ENCODE measurements at places on chromosomes 1 and 21. TPM values are rescaled to one million over a fixed set of nuclear protein-coding genes. Genes with fewer than 3 reads are reported as not detected.
A peak's percentile ranks its signal among the peaks of the same experiment; 100 is the strongest.

GRCh38 chr1:232894436-232894835 lies 56.0 kb upstream of the NTPCR start:
- no peak for DNase-seq

DNA sequence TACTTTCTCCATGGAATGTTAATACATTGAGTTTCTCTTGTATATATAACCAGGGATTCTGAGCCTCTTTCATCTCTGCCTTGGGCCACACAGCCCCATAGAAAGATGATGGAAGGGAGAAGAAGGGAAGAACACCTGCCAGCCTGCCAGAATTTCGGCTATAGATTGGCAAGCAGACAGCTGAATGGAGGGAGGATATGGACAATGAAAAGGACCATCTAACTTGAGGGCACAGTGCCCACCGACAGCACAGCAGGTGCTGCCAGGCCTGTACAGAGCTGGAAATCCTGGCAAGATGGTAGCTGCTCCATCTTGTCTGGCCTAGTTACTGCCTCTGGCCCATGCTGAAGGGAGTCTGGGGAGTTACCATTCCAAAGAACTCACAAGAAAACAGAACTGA lies 244.3 kb downstream of the FGGY start:
- no peak for DNase-seq

DNA sequence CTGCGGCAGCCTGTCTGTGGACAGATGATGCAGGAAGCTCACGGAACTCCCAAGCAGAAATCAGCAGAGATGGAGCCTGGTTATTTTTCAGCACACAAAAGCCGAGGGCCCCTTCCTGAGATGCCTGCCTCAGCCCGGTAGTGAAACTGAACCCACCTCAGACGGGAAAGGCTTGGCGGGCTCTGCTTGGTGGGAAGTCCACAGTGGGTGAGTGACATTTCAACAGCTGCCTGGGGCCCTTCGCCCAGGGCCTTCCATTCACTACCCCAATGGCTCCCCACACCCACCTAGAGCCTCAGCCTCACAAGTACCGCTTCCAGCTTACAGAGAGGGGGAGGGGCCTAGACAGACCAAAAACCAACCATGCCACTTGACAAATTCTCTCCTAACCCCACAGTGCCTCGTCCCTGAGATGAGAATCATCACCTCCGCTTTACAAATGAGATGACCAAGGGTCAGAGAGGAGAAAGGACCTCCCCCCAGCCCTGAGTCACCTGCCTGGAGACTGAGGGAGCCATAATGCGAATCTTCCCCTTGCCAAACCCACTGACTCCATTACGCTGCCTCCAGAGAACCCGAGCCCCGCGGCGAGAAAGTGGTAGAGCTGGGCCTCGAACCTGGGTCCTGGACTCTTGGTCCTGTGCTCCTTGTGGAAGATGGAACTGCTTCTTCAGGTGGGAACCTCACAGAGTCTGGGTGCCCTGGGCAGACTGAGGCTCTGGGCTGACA lies 3.4 kb upstream of the ECE1 start:
- no peak for DNase-seq

- no peak for DNase-seq
Measured at GRCh38 chr1:19232524-19232846, 18.8 kb downstream of the EMC1 start.

Gene TSPAN1
- total RNA-seq: 0.31 TPM

Gene SRSF10
- 135 TPM for total RNA-seq

DNA sequence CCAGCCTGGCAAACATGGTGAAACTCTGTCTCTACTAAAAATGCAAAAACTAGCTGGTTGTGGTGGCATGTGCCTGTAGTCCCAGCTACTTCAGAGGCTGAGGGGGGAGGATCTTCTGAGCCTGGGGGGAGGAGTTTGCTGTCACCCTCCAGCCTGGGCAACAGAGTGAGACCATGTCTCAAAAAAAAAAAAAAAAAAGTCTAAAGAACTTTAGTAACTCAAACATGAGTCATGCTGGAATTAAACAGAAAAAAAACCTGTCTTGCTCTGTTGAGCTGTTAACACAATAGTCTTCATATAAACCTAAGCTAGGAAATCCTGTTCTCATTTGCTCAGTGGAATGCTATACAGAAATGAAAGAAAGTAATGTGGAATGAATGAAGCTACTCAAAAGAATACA lies 16.7 kb upstream of the DISP1 start:
- DNase-seq: no peak

Gene ATP6V1G3
- not detected for total RNA-seq

- no peak for DNase-seq
Measured at GRCh38 chr1:40766017-40766416, 17.6 kb upstream of the KCNQ4 start.

- no peak for DNase-seq
Measured at GRCh38 chr1:33380811-33381210, 50.1 kb downstream of the PHC2 start.

- no peak for DNase-seq
Measured at GRCh38 chr1:194081444-194081843, 895.0 kb upstream of the B3GALT2 start.

GRCh38 chr1:82995951-82996350 lies 1003.0 kb downstream of the TTLL7 start:
- DNase-seq: no peak

DNA sequence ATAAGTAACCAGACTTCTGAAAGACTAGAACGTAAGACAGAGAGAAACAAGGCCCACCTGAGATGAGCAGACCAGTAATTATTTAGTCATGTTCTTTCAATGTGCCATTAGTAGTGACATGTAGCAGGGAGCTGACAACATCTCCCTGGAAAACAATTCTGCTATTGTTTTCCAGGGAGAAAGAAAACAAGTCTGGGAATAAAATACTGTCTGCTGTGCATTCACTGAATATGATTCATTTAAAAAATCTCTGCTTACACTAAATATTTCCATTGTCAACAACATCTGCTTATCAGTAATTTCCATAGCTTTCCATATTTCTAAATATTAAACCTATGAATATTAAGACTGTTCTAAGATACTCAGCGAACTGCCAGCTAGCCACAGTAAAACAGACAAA lies 80.0 kb downstream of the VCAM1 start:
- no peak for DNase-seq

DNA sequence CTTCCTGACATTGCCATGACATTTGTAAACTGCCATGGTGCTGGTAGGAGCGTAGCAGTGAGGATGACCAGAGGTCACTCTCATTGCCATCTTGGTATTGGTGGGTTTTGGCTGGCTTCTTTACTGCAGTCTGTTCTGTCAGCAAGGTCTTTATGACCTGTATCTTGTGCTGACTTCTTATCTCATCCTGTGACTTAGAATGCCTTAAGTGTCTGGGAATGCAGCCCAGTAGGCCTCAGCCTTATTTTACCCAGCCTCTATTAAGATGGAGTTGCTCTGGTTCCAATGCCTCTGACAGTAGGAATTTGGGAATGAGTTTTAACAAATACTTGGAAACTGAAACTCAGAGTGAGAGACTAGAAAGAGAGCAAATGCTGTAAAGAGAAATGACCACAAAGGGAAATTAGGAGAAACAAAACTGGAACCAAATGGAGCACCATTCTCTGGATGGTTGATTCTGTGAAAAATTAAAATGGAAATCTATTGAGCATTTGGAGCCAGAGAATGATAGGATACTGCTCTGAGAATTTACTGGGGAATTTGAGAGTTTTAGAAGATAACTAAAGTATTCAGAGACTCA lies 50.1 kb upstream of the RHOU start:
- DNase-seq: no peak

DNA sequence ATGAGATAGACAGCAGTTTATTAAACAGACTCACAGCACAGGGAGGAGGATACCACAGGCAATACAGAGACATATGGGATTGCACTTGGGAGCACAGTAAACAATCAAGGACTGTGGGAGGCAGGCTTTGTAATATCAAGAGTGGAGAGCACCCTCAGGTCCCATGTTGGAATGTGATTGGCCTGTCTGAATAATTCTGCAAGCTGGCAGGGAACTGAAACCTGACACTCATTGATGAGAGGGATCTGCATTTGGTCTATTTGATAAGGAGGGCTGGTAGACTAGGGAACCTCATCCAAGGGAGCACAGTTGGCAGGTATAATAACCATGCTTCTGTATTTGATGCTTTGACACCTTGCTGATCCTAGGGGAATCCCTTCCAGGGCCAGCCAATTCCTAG lies 69.9 kb upstream of the PRMT6 start:
- DNase-seq: no peak

- no peak for DNase-seq
Measured at GRCh38 chr21:38170283-38170682, 86.5 kb upstream of the KCNJ15 start.

DNA sequence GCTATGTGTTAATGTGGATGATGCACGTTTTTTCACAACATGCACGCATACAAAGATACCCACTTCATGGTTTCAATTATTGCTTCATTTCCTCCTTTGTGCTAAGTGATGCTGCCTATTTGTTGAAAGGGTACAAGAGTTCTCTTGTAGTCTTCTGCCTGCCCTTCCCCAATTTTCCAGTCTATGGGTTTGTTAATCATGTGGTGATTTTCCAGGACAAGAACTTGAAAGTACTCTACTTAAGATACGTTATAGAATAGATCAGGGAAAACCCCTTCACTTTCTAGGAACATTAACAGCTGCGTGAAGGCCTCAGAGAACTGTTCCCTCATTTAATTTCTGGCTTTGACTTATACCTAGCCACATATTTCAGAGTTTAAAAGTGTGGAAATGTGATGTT lies 52.1 kb upstream of the SLC44A3 start:
- DNase-seq: no peak

- no peak for DNase-seq
Measured at GRCh38 chr1:212721388-212722247, 22.0 kb upstream of the BATF3 start.

- no peak for DNase-seq
Measured at GRCh38 chr1:86965827-86966182, 51.4 kb downstream of the HS2ST1 start.

Gene PCP4L1
- 3.1 TPM for total RNA-seq

GRCh38 chr1:114235960-114236359 lies 82.3 kb upstream of the SYT6 start:
- no peak for DNase-seq

Gene GPR157
- total RNA-seq: 0.47 TPM

Gene DMRTA2
- 5.8 TPM for total RNA-seq

Gene SERINC2
- total RNA-seq: 1.7 TPM

DNA sequence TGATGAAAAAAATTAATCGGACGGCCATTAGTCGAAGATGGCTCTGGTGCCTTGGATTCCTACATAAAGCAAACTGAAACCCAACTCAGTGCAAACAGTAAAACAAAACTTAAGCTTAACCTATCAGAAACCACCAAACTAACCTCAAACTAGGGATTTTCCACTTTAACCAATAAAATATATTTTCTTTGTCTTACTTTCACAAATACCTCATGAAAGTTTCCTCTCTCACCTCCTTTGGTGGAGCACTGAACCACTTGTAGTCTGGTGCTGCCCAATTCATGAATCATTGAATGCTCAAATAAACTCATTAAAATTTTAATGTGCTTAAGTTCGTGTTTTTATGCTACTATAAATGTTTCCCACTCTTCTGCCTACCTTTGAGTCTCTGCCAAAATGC lies 7.0 kb downstream of the ADORA3 start:
- no peak for DNase-seq

GRCh38 chr21:42187976-42188653 lies 30.8 kb upstream of the ABCG1 start:
- no peak for DNase-seq

- DNase-seq: no peak
Measured at GRCh38 chr1:84538599-84538998, 32.2 kb upstream of the GNG5 start.

DNA sequence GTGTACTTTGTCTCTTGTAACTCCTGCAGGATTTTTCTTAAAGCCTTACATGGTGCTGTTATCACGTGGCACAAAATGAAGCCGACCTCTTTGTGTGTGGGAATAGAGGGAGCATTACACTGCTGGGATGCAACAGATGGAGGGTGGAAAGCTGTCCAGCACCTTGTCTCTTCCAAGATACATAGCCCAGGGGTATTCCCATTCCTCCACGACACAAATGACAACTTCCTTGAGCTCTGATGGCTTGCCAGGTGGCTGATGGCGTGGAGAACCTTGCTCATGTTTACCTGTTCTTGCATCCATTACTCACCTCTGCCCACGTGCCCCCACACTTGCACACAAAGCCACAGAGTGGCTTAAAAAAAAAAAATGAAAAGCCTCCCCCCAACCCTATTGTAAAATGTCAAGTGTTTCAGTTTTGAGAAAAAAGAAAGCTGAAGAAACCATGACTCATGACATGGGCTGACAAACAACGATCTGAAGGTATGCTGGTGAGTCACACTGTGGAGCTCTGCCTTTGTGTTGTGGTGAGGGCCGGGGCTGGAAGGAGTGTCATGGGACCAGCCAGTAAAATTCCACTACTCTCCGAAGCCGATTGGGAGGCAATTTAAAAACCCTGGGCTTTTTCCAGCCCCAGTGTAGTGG lies 32.0 kb upstream of the ATP5PO start:
- DNase-seq: peak; percentile 80

- no peak for DNase-seq
Measured at GRCh38 chr1:236147068-236147467, 4.7 kb downstream of the GPR137B start.

DNA sequence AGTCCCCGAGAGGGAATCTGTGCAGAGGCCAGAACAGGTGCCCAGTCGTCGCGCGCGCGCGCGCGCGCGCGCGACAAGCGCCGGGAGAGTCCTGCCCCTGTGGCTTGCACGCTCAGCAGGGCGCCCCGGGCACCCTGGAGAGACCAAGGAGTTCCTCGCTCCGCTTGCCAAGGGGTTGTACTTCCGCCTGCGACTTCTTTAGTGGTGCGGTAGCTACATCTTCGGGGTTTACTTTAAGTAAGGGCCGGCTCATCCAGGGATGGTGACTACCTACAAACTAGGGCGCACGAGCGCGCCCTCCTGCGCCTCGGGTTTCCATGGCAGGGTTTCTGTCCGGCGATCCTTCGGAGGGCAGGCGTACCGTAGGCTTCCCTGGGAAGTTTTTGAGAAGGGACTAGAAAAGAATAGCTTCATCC lies 1.4 kb downstream of the LHX4 start:
- DNase-seq: no peak

Gene RGS18
- 0.78 TPM for total RNA-seq

GRCh38 chr1:22250724-22251123 lies 107.8 kb upstream of the WNT4 start:
- DNase-seq: no peak

DNA sequence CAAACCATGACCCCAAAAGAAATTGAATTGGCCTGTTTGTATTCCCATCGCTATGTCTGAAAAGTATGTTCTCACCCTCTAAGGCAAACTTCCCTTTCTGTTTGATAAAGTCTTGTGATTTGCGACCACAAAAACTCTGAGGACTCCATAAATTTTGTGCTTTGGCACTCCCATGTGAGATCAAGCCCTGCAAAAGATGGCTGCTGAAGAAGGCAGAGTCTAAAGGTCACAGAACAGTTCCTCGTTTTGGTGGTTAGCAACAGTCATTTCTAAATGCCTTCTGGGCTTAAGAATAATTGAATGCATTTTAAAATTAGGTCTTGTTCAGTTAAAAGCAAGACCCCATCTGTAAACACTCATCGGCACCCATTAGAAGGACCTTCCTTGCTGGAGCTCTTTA lies 441.6 kb downstream of the OMA1 start:
- DNase-seq: no peak

Data from occipital lobe (tissue), 3 donors.